ENCODE measurements at places on chromosomes 5 and 9.

DNA sequence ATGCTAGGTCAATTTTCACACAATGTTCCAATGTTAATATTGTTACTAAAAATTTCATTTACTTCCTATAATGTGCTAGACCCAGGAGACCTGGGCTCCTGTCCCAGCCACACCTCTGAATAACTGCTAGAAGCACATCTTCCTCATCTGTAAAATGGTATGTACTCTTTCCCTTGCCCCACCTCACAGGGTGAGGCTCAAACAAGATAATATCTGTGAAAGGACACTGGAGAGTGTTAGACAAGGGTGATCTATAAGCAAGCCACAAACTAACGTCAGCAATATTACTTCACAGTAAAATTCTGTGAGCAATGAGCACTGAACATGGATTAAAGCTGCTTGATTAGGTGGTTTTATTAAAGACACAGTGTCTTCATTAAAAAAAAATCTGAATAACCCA is 186.4 kb downstream of the EPB41L4A start:
- no peak for DNase-seq

- DNase-seq, result no peak
Observed at GRCh38 chr9:16482764-16483163, 387.7 kb downstream of the BNC2 start.

DNA sequence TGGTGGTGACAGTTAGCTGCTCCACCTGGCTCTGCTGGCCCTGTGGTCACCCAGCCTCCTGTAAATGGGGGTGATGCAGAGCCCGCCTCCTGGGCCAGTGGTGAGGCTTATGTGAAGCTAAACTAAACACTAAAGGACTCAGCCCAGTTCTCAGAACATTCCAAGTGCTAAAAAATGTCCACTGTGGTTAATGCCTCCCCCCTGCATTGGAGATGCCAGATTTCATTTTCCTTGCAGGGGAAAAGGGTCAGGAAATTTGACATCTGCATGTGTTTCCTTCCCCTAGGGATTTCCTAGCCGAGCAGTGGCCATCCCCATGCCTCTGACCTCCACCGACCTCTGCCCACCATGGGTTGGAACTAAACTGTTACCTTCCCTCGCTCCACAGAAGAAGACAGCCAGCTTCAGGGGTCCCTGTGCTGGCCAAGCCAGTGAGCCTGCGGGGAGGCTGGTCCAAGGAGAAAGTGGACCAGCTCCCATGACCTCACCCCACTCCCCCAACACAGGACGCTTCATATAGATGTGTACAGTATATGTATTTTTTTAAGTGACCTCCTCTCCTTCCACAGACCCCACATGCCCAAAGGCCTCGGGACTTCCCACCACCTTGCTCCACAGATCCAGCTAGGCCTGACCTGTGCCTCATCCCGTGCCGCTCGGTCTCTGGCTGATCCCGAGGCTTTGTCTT is 13.0 kb downstream of the CD74 start:
- no peak for DNase-seq

GRCh38 chr5:173868096-173868880 is 19.9 kb upstream of the CPEB4 start:
- DNase-seq, result no peak

DNA sequence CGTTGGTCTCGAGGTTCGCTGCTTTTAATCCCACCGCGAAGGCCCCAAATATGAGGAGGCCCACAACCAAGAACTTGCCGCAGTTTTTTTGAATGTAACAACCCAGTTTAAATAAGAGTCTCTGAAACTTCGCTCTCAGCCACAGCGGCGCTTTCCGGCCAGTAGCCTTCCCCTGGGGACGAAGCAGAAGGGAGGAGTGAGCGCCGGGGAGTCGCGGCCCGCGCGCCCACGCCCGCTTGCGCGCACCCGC is 10.4 kb downstream of the PTCH1 start:
- peak; percentile 58 for DNase-seq

DNA sequence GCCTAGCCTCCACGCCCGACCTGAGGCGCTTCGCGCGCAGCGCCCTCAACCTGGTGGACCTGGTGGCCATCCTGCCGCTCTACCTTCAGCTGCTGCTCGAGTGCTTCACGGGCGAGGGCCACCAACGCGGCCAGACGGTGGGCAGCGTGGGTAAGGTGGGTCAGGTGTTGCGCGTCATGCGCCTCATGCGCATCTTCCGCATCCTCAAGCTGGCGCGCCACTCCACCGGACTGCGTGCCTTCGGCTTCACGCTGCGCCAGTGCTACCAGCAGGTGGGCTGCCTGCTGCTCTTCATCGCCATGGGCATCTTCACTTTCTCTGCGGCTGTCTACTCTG is 1.4 kb downstream of the KCNV2 start:
- DNase-seq, result no peak
